ENCODE measurements at places on chromosomes 12 and 14. TPM values are rescaled to one million over a fixed set of nuclear protein-coding genes. Genes with fewer than 3 reads are reported as not detected.

DNA sequence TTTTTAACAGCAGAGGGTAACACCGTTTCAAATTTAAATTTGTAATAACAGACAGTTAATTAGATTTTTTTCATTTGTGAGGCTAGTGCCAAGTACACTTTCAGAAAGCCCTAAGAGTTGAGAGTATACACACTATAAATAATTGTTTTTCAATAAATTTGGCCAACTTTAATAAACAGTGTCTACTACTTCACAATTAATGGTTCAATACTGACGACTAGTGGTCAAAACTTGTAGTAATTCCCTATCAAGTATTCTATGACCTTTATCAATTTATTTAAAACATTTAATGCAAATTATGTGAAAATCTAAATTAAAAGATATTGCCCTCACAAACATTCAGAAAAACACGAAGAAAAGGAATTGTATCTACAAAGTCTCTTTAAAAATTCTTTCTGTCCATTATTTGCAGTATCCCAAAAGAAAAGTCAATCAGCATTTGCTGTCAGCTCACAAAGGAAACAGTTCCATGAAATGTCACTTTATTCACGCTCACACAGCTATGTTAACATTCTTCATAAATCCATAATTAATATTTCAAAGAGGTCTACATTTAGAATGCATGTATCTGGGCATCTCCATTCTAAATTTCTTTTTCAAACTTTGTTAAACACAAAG lies 91.2 kb downstream of the CEP128 start:
- peak; percentile 3 for DNase-seq

DNA sequence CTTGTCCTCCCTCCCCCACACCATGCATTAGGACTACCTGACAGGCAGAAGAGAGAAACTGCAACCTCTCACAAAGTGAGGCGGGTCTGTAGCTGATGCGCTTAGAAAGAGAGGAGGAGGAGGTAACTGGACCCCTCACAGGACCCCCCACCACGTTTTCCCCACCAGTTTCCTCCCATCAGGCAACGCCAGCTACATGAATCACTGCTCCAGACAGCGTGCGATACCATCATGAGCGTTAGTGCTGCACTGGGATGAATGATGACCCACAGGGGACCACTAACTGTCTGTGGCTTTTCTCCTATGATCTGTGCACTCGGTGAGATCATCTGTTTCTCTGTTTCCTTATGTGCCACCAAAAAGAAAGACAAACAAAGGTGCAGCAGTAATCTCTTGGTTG lies 77.7 kb downstream of the KCNK10 start:
- no peak for DNase-seq

DNA sequence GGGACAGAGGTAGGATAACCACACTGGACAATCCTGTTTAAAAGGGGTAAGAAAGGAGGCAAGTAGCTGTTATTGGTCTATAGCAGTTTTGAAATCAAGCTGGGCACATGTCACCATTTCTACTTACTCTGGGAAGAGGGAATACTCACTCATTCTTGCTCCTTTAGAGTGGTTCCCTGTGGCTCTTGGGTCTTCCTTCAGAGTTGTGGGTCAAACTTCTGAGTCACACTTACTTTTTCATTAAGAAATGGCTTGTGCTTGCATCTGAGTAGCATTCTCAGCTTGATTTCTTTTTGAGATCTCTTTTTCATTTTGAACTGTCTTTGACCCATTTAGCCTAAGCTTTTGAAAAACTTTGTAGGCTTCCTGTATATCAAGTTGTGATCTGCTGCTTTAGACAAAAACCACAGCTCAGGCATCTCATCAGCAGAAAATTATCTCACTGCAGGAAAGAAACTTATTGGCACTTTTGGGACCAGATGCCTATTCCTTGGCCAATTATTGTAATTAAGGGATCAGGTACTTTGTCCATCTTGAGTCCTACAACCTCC lies 122.2 kb downstream of the AEBP2 start:
- DNase-seq, result peak; percentile 16

RNF10 gene
- total RNA-seq, result 43.3 TPM

- DNase-seq, result no peak
Observed at GRCh38 chr14:58270628-58271027, 26.0 kb downstream of the PSMA3 start.

CNTN1 gene
- 0.20 TPM for total RNA-seq

CARMIL3 gene
- 0.11 TPM for total RNA-seq

GRCh38 chr12:80941916-80942315 lies 4.2 kb upstream of the LIN7A start:
- no peak for DNase-seq

TROAP gene
- total RNA-seq, result 35.8 TPM

SIX4 gene
- total RNA-seq, result 20.7 TPM

GRCh38 chr12:74490390-74491064 lies 47.1 kb upstream of the ATXN7L3B start:
- DNase-seq, result peak; percentile 3

GRCh38 chr14:102671410-102671809 lies 79.0 kb downstream of the RCOR1 start:
- no peak for DNase-seq

All from HT1080 (cell line).